Stimulated activated CD8-positive, alpha-beta memory T cell treated with anti-CD3 and anti-CD28 coated beads, Interleukin-4, amount 100 ng/mL, for 1 hour (primary cell): ENCODE measurements at places on chromosomes 1 and 21.

DNA sequence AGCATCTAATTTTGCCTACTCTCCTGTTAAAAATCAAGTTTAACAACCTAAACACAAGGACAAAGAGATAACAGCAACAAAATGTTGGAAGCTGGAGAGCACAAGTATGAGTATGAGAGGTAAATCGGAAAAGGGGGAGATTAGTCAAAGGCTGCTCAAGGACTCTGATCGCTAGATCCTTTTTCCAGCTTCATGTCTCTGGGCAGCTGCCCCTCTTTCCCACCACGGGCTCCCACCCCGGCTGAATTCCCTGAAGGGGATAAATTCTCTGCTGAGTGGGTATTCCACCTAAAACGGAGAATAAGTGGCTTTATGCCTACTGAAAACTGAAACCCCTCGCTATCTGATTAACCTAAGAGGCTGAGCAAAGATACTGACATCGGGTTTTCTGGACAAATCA lies 696 bp upstream of the CTBS start:
- DNase-seq: no peak

DNA sequence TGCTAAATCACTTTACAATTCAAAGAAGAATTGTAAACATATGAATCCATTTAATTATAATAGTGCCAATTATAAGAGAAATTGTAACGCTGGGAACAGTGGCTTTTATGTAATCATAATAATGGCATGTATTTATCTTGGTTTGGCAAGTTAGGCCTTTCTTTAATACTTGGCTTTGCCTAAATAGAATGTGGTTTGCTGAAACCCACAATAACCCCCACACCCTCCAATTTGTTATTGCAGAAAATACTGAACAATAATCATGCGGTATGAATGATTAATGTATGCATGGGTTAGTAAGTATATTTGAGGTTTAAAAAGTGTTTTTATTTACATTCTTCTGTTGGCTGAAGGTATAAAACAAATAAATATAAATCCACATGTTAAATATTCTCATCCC lies 138.2 kb downstream of the NFIA start:
- DNase-seq: no peak

DNA sequence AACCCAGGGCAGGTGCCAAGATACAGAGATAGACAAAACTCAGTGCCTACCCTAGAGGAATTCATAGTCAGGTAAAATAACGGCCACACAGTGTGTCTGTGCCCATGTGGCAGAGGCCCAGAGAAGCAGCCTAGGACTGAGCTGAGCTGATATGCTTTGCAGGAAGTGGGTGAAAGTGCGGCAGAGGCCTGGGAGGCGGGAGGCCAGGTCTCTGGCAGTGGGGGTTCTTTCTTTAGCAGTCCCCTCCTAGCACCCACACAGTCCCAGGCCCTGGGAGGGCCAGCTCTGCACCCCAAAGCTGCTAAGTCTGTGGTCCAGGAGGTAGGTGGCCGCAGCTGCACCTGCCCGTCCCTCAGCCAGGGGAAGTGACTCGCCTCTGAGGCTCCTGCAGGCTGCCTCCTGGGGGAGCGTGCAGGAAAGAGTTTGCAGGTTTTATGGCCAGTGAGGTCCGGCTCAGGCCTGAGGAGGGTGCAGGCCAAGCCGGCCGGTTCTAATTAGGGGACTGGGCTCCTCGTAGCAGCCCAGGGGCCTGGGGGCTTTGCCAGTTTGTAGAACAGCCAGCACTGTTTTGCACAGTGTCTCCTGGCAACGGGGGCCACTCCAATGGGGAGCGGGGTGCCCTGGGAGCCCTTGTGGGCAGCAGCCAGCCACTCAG lies 107.9 kb downstream of the SPSB1 start:
- DNase-seq: no peak

DNA sequence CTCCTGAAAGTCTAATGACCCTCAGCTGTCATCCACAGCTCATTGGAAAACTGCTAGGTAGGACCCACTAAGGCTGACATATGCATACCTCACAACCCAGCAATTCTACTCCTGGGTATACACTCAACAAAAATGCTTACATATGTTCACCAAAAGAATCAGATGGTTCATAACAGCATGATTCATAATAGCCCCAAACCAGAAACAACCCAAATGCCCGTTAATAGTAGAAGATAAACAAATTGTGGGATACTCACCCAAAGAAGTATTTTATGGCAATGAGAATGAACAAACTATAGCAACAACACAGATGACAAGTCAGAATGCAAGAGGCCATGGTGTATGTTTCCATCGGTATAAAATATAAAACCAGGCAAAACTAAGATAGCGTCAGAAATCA lies 124.6 kb downstream of the HLCS start:
- no peak for DNase-seq

DNA sequence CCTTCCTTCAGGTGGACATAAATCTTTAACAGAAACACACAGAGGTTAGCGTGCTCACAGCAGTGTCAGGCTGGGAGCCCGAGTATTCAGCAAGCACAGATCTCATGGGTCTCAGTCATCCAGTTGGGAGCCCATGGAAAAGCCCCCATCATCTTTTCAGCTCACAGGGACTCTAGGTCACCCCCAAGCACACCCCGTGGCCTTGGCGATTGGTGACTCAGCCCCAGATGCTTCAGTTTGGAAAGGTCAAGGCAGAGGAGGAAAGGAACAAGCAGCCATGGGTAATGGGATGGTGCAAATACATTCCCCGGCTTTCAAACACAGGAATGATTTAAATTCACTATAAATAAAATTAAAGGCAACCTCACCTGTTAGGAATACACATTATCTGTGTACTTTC lies 88.9 kb downstream of the PGBD5 start:
- DNase-seq: no peak

GRCh38 chr1:187237542-187237941 lies 408.8 kb downstream of the PLA2G4A start:
- DNase-seq: no peak

GRCh38 chr1:24111262-24111995 lies 506 bp downstream of the MYOM3 start:
- no peak for DNase-seq

GRCh38 chr1:19232524-19232846 lies 18.8 kb downstream of the EMC1 start:
- DNase-seq: no peak

DNA sequence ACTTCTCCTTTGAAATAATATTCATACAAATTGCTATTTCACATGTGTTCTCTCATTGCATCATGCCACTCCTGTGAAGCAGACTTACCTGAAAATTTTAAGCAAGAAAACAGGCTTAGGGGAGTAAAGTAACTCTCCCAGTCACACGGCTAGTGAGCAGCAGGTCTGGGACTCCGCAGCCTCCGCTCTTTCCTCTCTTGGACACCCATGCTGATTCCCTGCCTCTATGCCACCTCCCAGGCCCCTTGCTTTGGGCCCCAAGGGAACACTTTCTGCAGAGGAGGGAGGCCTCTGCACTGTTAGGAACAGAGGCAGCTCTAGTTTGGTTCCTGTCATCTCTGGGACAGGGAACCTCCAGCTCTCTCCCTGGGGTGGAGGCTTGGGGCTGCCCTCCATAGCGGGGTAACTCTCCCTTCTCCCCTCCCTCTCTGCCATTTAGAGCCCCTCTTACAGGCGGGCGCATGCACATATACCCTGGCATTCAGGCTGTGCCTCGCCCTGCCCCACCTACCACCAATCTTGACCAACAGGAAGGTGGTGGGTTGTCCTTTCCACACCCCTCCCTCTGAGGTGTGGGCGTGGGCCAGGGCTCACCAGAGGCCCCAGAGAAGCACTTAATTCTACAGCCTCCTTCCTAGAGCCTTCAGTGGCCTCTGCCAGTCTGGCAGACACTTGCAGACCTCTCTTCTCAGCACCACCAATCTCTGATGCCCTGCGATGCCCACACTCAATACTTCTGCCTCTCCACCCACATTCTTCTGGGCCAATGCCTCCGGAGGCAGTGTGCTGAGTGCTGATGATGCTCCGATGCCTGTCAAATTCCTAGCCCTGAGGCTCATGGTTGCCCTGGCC lies at the start of gene RXFP4:
Gene RXFP4, plus strand, starts transcription at position 646 of the 852 bp plus-strand sequence. Its CDS starts 72 bp downstream, at position 718.
- DNase-seq: no peak

DNA sequence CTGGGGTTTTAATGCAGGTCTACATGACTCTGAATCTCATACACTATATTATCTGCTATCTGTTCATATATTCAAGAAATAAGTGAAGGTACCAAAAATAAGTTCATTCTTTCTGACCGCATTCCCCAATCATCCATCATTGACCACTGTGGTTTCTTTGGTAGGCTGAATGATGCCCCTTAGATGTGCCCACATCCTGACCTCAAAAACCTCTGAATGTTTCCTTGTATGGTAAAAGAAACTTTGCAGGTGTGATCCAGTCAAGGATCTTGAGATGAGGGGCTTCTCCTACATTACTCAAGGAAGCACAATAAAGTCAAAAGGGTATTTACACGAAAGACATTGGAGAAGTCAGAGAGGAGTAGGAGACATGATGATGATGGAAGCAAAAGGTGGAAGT lies 60.6 kb upstream of the LRRC8B start:
- no peak for DNase-seq
